ENCODE measurements at places on chromosomes 5 and 9. TPM values are rescaled to one million over a fixed set of nuclear protein-coding genes. Genes with fewer than 3 reads are reported as not detected.

The GPR151 gene
- total RNA-seq = not detected

The IL9 gene
- total RNA-seq = not detected

The CARTPT gene
- not detected for total RNA-seq

The PCDHGA11 gene
- not detected for total RNA-seq

The PCSK1 gene
- 0.29 TPM for total RNA-seq

The CTXN3 gene
- total RNA-seq = not detected

The SV2C gene
- total RNA-seq = not detected

The HTR1A gene
- not detected for total RNA-seq

The PTGER4 gene
- 4.5 TPM for total RNA-seq

The CNTFR gene
- 0.24 TPM for total RNA-seq

The PCA3 gene
- total RNA-seq = not detected

The TAL2 gene
- not detected for total RNA-seq

The CDH18 gene
- not detected for total RNA-seq
